ENCODE measurements at places on chromosomes 11 and 22.

DNA sequence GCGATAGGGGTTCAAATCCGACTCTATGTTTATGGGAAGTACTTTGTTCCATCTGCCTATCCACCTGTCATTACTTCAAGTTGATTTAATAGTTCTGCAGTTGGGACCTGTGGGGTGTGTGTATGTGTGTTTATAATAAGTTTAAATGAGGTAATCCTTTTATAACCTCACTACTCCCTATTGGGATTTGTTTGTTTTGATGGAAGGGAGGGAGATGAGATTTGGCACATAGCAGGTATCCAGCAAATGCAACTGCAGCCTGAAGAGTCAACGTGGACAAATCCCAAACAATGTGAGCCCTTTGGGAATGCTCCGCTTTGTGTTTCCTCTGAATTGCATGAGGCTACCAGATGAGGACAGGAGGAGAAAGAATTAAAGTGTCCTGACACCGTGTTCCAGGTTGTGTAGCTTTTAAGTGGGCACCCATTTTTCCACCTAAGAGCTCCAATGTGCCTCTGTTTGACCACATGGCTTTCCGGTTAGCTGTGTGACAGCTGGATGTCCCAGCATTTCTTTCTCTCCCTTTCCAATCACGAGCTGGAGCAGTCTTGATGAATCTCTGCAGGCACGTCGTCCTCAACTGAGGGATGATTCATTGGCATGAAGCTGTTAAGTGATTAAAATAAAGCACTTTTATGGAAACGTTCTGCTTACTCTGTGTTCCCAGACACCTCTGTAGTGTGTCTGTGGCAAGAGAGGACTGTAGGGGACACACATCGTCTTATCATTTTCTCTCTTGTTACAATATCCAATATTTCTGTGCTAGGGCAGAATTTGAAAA is 610.7 kb downstream of the NTM start:
- peak; percentile 13 for DNase-seq

- DNase-seq, result no peak
Observed at GRCh38 chr11:48096588-48097525, 116.5 kb downstream of the PTPRJ start.

- DNase-seq, result peak; percentile 34
Observed at GRCh38 chr11:23540101-23540561, 679.9 kb upstream of the CCDC179 start.

DNA sequence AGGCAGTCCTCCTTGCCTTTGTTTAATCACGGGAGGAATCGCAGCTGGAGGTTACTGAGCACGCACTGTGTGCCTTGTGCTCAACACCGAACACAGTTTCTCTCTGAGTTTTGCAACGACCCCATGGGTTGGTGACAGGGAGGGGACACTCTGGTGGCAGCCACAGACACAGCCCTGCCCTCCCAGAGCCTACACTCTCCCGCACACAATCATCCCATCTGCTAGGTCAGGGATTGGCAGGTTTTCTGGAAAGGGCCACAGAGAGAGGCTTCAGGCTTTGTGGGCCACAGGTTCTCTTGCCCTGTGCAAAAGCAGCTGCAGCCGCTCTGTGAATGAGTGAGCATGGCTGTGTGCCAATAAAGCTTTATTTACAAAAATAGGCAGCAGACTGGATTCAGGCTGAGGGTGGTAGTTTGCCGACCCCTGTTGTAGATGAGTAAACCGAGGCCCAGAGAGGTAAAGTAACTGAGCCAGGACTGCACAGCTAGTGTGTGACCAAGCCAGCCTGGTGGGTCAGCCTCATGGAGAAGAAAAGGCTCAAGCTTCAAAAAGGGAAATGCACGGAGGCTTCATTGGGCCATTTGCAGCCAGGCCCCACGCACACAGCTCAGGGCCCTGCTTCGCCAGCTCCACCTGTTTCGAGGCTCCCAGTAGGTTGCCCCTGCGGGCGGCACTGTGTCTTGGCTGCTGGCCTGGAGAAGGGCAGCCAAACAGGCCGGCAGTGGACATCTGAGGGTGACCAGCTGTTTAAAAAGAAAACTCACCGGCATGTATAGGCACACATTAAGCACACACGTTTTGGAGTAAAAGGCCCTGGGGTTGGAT is 16.3 kb downstream of the LTO1 start:
- no peak for DNase-seq

- DNase-seq, result no peak
Observed at GRCh38 chr11:72568861-72569260, 105.4 kb downstream of the PDE2A start.

DNA sequence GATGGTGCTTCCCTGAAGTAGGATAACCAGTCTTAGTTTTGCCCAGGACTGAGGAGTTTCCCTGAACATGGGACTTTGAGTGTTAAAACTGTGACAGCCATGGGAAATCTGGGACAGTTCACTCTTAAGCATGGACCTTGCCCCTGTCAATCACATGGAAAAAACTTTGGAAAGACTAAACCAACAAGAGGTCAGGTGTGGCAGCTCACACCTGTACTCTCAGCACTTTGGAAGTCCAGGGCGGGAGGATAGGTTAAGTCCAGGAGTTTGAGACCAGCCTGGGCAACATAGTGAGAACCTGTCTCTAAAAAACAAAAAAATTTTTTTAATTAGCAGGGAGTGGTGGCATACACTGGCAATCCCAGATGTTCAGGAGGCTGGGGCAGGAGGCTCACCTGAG is 3.3 kb upstream of the AMBRA1 start:
- no peak for DNase-seq

- no peak for DNase-seq
Observed at GRCh38 chr11:12725055-12725862, 51.0 kb downstream of the TEAD1 start.

GRCh38 chr11:24216488-24216887 is 280.4 kb upstream of the LUZP2 start:
- DNase-seq, result no peak

GRCh38 chr11:77557553-77557952 is 32.2 kb upstream of the AQP11 start:
- DNase-seq, result no peak

GRCh38 chr11:79122759-79123158 is 318.1 kb downstream of the TENM4 start:
- no peak for DNase-seq

- no peak for DNase-seq
Observed at GRCh38 chr22:20027966-20028854, 7.3 kb downstream of the TANGO2 start.

DNA sequence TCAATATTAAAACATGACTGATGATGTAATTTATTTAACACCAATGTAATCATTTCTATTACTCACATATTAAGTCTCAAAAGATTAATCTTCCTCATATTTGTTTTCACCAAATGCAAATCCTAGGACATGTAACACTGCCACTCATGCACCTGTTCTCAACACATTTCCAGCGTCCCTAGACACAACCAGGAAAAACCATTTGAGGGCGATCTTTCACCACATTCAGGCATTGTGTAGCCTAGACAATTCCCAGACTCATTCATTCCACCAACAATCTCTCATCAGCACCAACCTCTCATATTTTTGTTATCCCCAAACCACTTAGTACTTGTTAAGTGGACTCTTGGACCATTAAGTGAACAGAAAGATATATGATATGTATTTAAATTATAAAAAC is 66.1 kb downstream of the SLC36A4 start:
- no peak for DNase-seq

GRCh38 chr11:113974741-113975470 is at the start of gene HTR3A:
Gene HTR3A, plus strand, starts transcription at chr11:113975108. Its CDS starts 218 bp downstream, at chr11:113975326.
- DNase-seq, result no peak

DNA sequence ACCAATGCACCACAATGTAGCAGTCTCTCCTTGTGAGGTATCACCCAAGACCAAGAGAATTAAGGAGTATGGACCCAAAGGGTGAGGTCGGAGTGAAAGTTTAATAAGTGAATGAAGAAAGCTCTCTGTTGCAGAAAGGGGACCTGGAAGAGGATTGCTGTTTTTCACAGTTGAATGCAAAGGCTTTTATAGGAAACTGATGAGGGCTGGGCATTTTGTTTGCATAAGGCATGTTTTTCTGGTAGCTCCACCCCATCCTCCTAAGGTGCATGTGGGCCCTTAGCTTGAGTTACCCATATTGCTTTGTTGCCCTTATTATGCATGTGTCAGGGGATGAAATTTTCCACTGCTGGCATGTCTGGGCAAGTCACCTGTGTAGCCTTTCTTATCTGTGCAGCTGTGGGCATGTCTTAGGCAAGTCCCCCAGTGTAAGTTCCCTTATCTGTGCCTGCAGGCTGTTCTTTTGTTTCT is 64.7 kb downstream of the BDNF start:
- no peak for DNase-seq

DNA sequence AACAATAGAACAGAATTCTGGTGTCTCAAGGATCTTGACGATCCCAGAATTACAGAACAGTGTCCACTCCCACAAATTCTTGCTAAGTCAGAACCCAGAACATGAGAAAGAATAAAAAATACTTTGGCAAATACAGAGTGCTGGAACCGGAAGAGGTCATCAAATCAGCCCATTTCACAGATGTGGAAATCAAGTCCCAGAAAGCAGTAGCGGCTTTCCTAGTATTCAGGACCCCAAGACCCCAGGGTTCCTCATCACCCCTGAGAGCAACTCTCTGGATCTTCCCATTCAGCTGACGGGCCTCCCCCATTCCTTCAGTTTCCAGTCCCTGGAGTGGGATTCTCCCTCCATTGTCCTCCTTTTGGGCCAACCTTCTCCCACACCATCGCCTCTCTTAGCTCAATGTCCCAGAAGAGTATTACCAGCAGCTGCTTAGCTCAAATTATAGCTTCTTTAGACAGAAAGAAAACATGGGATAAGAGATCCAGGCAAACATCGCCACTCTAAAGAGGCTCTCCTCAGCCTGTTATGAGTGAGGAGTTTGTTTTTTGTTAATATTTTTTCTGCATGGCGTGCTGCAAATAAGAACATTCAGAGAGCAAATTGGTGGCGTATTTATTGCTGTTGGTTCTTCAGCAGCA is 268.3 kb downstream of the MN1 start:
- DNase-seq, result no peak

DNA sequence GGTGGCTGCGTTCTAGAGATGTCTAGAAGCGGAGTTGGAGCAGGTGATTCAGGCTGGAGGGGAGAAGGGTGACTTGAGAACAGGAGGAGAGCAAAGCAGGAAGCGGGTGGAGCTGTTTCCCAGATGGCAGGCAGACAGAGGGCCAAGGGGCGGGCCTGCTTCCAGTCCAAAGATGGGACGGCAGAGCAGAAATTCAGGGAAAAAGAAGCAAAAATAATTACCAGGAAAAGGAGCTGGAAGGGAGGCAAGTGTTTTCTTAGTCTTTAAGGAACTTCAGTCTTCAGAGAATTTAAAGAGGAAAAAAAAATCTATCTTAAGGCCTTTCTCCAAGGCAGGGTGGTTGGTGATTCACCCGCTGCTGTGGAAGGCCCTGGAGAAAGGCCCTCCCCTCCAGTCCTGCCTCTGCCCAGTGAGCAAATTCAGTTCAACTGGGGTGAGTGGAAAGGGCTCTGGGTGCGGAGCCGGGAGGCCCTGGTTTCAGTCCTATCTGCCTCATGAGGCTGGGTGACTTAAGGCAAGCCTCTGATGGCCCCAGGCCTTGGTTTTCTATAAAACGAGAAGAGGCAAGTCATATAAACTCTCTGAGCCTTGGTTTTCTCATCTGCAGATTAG is 4.5 kb upstream of the CREB3L1 start:
- DNase-seq, result no peak

- DNase-seq, result no peak
Observed at GRCh38 chr11:125069008-125069407, 5.9 kb downstream of the SLC37A2 start.

GRCh38 chr22:37855462-37855861 is 6.2 kb downstream of the EIF3L start:
- DNase-seq, result no peak

- no peak for DNase-seq
Observed at GRCh38 chr11:133176748-133177147, 355.6 kb downstream of the OPCML start.

GRCh38 chr11:61518032-61518795 is 9.7 kb downstream of the LRRC10B start:
- DNase-seq, result no peak

- DNase-seq, result no peak
Observed at GRCh38 chr11:124193221-124194010, 10.3 kb downstream of the OR10D3 start.

DNA sequence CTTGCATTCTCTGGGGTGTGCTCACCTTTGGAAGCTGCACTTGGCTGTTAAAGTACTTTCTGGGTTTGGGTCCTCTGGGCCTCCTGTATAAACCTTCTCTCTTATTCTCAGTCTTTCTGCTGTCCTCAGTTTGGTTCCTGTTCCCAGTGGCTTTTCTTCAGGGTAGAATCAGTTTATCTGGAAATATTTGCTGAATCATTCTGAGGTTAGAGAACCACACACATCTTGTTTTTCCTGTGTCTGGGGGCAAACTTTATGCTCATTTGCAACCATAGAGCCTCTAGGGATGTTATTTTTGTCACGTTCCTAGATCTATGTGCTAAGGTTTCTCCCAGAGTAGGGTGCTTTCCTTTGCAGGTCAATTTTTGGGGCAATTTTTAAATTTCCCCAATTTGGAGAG is 224.3 kb upstream of the C11orf87 start:
- no peak for DNase-seq

DNA sequence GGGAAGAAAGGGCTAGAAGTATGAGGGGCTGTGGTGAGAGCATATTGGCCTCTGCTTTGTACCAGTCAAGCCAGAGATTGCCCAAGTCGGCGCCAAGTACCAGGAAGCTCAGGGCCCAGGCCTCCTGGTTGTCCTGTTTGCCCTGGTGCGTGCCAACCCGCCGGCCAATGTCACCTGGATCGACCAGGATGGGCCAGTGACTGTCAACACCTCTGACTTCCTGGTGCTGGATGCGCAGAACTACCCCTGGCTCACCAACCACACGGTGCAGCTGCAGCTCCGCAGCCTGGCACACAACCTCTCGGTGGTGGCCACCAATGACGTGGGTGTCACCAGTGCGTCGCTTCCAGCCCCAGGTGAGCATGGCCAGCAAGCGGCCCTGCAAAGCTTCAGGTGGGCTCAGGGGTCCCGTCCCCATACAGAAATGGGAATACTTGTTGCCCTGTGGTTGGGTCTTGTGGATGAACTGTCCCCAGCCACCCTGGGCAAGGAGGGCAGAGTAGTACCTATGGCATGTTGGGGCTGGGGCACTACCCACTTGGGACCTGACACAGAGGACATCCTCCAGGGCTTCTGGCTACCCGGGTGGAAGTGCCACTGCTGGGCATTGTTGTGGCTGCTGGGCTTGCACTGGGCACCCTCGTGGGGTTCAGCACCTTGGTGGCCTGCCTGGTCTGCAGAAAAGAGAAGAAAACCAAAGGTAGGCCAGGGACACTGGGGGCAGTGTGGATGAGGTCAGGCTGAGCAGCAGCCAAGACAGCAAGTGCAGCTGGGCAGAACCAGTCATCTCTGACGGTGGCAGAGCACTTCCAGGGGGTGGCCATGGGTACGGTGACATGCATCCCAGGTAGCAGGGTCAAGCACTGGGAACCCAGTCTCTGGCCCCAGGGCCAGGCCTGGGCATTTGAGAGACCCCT is 2.1 kb downstream of the TMEM25 start:
- no peak for DNase-seq

- DNase-seq, result no peak
Observed at GRCh38 chr11:72331761-72332160, 87.8 kb upstream of the PHOX2A start.

DNA sequence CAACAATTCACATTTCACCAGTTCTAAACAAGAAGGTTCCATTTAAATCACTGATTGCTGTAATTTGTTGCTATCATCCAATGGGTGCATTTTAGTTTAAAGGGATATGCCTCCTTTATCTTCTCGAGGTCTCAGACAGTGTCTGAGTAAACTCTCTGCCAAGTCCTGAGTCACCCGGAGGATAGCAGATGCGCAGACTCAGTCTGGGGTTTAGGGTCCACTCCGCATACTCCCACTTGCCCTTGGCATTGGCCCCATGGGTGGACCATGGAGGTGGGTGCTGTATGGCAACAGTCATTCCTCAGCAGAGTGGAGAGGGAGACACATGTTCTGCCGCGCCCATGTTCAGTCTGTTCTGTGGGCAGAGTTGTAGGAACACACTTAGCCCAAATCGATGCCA is 65.4 kb upstream of the CRTAM start:
- no peak for DNase-seq

Measured in fibroblast of skin of left quadriceps (primary cell).